Type B pancreatic cell (in vitro differentiated cells): ENCODE measurements at places on chromosomes 7 and 10. TPM values are rescaled to one million over a fixed set of nuclear protein-coding genes. Genes with fewer than 3 reads are reported as not detected.

The ERVW-1 gene
- 0.12 and 1.2 TPM in 2 replicates for total RNA-seq

The TRIM4 gene
- 13.0 and 15.8 TPM in 2 replicates for total RNA-seq

The AASS gene
- 6.3 and 40.8 TPM in 2 replicates for total RNA-seq

The PPP1R17 gene
- total RNA-seq: 3.9 and 4.5 TPM in 2 replicates

DNA sequence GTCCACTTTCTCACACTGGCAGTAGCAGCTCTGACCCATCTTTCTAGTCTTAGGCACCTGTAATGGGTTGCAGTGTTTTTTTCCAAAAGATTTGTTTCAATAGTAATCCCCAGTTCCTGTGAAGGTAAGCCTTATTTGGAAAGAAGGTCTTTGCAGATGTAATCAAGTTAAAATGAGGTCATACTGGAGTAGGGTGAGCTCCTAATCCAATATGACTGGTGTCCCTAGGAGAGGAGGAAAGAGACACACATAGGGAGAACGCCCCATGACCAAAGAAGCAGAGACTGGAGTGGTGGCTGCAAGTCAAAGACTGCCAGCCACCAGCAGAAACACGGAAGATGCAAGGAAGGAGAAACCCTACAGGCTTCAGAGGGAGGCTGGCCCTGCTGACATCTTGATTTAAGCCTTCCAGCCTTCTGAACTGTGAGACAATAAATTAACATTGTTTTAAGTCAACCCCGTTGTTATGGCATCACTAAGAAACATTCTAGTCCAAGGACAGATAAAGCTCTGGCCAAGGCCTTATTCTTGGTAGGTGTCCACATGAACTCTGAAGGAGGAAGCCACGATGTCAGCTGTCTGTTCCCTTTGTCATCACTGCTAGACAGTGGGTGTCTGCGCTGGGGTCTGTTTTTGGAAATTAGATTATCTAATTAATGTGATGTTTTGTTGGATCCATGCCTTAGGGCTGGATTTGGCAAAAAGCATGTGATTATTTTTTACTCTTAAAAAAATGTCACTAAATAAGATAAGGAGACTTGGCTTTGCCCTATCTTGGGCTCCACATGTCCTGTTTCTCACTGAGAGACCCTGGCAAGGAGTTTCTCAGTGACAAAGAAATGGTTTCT, 214.9 kb downstream of the KCNMA1 start:
- no peak for DNase-seq

DNA sequence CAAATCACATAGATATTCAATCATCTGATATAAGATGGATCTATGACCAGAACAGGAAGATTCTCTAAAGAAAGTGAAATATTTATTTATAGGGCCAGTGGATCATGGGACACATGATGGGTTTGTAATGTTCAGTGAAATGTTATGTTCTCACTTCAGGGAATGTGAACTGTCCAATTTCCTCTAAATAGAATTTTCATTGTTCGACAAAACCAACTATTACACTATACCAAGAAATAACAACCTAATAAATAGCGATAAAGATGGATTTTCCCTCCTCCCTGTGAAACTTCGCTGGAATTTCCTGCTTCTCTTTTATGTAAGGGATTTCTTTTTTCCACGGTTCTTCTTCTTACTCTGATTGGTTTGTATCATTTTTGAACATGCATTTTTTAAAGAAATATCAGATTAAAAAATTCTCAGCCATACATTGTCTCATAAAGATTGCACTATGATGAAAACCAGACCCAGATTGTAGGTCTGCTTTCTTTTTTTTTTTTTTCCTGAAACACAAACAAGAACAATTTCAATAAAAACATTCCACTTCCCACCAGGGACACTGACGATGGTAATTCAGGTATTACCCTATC, 139.8 kb upstream of the ZEB1 start:
- no peak for DNase-seq

The PSMC2 gene
- 108 and 109 TPM in 2 replicates for total RNA-seq

DNA sequence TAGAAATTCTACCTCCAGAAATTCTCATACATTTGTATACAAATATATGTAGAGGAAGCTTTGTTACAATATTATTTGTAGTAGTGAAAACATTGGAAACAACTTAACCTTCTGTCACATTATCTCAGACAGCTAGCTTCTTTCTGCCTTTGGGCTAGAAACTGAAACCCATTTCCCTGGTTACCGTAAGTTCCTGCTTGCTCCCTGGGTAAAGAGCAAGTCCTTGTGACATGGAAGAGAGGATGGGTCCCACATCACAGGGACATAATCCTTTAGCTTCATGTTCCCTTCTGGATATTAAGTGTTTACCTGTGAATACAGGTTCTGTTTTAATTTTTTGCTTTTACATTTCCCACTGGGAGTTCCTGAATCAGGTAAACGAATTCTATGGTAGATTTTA, 41.8 kb downstream of the KLHDC10 start:
- DNase-seq: no peak

DNA sequence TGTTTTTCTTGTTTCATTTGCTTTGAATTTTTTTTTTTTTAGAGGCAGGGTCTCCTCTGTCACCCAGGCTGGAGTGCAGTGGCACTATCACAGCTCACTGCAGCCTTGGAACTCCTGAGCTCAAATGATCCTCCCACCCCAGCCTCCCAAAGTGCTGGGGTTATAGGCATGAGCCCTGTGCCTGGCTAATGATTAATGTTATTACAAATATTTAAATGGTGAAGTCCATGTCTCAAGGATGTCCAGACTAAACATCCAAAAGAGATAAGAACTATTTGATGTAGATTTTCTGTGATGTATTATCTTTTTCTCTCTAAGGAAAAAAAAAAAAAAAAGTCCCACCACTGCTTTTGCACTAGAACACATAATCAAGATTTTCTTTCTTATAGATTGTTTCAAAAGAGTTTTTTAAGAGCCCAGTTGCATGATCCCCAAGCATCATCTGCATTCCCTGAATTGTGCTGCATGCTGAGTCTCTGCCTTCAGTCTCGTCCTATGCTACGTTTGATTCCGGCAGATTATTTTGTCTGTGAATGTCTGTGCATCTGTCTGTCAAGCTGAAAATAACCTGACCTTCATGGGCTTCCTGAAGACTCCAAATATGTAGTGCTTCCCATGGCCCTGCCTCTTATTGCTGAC, 33.4 kb downstream of the MACROH2A2 start:
- no peak for DNase-seq

The SPDYE1 gene
- not detected in 2 replicates for total RNA-seq

DNA sequence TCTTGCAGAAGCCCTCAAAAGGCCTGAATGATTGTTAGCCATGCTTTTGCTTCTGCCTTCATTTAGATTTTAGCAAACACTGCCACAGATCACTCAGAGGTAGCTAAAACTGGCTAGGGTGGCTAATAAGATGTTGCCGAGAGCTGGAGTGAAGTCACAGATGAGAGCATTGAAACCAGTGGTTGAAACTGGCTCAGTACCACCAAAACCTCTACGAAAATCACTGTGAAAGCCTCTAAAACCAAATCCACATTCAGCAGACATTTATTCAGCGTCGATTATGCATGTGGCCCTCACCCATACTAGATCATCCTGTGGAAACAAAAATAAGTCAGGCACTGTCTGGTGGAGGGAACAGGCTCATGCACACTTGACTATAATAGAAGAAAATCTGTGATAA, 50.8 kb downstream of the PIK3CG start:
- no peak for DNase-seq

- DNase-seq: no peak
Observed at GRCh38 chr10:35432781-35433338, 96.6 kb downstream of the CCNY start.

DNA sequence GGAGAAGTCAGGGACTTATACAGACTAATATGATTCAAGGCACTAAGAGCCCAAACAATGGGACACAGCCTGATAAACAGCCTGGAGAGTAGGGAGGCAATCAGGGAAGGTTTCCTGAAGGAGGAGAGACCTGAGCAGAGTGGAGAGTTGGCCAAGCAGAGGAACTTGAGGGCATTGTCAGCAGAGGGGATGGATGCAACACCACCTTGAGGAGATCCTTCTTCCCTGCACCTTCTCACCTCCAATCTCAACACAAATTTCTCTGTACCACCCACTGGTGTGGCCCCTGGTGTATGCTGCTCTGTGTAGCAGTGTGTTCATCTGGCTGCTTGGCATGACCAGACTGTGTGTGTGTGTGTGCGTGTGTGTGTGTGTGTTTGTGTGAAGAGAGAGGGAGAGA, 146.2 kb downstream of the WDR11 start:
- no peak for DNase-seq

DNA sequence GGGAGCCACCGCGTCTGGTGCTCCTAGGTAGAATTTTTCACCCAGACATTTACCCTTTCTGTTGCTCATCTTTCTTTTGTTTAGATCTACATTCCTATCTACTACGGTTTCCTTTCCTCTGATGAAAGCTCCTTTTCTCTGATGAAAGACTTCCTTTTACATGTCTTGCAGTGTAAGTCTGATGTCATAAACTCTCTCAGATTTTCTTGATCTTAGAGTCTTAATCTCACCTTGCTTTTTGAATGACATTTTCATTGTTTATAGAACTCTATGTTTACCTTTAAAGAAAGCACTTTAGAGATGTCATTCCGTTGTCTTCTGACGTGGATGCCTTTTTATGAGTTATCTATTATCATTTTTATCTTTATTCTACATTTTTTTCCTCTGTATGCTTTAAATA, 171.8 kb upstream of the MTPN start:
- DNase-seq: no peak

DNA sequence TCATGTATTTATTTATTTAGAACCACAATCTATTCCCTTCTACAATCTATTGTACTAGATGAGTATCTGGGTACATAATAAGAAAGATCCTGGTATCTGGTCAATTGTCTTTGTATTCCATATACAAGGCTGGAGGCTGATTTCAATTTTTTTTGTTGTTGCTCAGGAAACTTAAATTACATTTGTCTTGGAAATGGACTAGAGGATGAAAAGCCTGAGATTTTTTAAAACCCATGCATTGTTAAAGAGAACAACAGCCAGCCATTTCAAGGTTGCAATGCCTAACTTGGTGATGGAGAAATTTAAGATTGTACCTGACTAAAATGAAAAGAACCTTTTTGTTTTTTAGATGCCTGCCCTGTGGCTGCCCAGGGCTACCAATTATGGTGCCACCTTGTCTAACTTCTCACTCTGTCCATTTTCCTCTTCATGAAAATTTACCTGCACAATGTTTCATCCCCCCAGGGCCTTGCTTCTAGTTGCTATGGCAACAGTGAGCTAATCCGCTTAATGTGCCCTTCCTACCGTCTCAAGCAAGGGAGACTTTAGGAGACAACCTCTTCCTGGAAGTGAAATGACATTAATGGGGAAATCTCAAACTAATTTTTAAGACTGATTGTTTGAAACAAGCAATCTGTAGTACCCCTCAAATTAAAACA, 203.7 kb upstream of the PHYHIPL start:
- no peak for DNase-seq

- DNase-seq: no peak
Observed at GRCh38 chr7:73811760-73812168, 19.0 kb upstream of the CLDN4 start.

DNA sequence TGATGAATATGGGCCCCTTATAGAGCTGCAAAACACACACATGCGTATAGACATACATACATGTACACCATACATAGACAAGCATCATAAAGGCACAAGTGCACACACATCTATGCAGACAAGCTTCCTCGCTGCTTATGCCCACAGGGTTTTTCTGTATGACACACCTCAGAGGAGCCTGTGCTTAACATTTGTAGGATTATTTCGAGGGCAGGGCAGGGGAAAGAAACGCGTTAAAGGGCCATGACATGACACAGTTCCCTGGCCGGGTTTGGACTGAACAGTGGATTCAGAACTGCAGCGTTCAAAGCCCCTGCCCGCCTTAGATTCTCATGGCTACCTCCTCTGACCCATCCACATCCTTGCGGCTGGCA, 44.8 kb downstream of the CHST3 start:
- no peak for DNase-seq

GRCh38 chr10:75492173-75492925, 60.9 kb downstream of the LRMDA start:
- DNase-seq: no peak
